ENCODE measurements at places on chromosomes 3 and 15.

GRCh38 chr3:127014536-127015281 lies 31.8 kb downstream of the PLXNA1 start:
- DNase-seq: no peak

DNA sequence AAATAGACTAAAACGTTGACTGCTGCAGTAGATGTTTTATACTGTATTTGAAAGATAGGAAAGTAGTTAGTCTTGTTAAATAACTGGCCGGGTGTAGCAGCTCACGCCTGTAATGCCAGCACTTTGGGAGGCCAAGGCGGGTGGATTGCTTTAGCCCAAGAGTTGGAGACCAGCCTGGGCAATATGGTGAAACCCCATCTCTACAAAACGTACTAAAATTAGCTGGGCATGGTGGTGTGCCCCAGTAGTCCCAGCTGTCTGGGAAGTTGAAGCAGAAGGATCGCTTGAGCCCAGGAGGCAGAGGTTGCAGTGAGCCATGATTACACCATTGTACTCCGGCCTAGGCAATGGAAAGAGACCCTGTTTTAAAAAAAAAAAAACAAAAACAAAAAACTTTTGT lies 60.5 kb upstream of the ULK4 start:
- no peak for DNase-seq

DNA sequence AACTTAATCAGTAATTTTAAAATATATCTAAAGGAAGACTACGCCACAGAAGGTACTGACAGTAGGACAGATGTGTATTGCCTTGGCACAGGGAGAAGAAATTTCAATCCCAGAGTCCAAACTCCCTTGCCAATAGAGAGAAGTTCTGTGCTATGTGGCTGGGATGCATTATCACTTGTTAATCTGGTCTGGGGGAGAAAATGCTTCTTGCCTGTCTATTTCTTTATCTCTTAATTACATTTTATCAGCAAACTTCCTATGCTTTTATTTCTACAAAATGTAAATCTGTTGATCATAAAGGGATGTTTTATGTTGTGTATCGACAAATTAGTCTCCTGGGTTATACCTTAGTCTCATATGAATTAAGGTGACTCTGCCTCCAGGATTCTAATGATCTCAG lies 21.7 kb downstream of the RBMS3 start:
- no peak for DNase-seq

DNA sequence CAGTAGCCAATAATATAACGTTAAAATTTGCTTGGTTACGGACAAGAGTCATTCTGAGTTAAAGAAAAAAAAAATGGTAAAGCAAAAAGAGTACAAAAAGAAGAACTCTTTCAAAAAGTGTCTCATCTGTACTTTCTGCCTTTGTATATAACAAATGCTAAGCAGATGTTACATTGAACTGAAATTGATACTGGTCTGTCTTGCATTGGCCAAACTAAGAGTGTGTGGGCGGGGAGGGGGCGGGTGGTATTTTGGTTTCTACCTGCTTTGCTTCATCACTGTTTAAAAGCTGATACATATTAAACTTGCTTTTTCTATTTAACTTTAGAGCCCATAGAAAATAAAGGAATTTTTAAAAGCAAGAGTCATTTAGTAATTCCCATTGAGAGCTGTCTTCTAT lies 215.0 kb upstream of the THBS1 start:
- no peak for DNase-seq

DNA sequence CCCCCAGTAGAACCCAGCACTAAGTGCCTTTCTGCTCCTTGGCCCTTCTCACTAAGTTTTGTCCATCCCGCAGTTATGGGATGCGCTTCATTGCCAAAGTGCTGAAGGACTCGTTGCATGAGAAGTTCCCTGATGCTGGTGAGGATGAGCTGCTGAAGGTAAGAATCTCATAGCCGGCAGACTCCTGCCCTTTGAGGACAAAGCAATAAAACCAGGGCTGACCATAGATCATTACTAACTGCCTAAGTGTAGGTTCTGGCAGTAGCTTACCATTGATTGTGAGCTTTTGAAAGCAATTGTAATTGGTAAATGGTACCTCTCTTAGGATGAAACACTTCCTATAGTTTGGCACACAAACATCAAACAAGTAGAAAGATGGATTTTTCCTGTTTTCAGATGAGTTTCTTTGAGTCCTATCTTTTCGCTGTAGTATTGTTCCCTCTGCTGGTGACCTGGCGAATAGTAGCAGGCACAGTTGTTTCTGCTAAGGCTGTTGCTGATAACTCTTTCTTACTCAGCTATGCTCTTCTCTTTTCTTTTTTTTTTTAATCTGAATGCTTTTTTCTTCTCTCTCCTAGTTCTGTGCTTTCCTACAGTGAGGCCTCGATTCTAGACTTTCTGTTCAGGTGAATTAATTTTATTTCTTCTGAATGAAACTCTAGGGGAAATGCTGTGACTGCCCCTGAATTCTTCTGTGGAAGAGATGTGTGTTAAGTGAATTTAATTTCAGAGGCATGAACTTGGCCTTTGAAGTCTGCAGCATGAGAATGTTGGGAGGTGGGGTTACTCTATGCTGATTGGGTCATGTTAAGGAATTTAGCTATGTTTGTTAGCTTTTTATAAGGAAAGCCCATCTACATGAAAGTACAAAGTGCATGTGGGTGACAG lies 47.4 kb upstream of the CRTC3 start:
- peak; percentile 5 for DNase-seq

DNA sequence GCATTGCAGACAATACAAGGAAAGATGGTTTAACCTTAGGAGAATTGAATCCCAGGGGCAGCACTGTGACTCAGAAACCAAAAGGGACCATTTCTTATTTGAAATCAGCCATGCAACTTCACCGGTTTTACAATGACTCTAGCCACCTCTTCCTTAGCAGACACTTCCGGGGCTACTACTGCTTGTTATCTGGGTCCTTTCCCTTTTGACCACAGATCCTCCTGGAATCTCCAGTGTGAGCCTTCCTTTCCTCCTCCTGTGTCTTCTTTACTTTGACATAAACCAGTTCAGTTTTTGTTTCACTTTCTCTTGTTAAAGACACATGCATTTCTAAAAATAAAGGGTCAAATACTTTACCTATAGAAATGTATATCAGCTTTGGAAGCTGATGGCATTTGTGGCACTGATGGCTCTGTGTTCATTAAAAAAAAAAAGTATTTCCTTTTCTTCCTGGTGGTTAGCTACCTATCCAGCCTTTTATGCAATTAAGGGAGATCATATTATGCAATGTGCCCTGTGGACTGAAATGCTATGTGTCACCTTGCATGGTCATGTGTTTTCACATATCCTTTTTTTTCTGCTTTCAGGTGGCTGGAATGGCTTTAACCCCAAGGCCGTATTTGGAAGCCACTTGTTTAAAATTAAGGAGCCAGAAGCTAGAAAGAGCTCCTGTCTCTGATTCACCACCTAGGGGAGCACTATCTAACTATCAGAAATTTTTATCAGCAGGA lies 296.2 kb downstream of the CHL1 start:
- DNase-seq: no peak

DNA sequence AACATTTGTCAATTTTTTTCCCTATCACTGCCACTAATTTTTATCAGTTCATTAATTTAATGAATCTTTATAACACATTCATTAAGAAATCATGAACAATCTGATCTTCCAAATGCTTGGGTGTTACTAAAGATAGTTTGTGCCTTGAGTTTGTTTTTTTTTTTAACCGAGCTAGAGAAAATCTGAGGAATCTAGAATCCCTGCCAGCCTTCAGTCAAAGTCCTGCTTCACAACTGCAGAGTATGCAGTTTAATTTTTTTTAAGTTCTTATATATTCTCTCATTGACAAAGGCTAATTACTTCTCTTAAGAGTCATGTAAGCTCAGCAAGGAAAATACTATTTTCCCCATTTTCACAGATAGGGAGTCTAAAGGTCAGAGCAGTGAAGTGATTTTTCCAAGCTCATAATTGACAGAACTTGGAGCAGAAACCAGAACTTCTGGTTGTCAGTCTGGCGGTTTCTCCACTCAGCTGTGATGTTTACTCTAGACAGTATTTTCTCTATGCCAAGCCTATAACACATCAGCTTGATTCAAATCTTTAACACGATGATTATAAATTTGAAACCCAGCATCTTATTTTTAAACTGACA lies 55.7 kb downstream of the TNIK start:
- no peak for DNase-seq

DNA sequence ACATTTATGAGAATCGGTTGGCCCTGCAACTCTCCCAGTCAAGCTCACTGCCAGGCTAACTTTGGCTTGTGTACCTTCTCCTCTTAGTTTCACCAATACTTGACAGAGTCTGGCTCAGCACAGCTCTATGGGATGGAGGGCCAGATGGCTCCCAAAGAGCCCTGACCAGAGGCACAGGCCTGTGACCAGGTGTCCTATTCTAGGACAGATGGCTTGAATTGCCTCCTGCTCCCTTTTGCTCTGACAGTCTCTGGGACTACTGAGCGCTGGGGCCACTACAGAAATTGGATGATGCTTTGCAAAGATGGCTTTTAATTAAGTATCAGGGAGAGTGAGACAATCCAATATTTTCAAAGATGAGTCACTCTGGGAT lies 10.3 kb upstream of the ARID3B start:
- no peak for DNase-seq

GRCh38 chr3:187777331-187777941 lies 32.2 kb upstream of the BCL6 start:
- DNase-seq: no peak

DNA sequence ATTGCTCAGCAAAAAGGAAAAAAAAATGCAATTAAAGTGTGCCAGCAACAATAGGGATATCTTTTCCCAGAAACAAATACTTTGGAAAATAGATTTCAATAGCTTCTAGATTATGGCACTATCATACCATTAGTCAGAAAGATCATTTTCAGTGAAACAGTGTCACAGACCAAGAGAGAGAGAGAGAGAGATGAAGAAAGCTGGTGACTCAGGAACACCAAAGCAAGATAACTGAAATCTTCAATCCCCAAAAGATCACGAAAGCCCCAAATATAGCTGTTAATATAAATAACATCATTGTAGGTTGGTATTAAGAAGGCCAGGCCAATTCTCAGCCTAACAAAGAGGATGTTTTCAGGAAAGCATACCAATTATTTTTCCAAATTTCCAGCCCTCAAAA lies 57.4 kb downstream of the ZIC4 start:
- no peak for DNase-seq

DNA sequence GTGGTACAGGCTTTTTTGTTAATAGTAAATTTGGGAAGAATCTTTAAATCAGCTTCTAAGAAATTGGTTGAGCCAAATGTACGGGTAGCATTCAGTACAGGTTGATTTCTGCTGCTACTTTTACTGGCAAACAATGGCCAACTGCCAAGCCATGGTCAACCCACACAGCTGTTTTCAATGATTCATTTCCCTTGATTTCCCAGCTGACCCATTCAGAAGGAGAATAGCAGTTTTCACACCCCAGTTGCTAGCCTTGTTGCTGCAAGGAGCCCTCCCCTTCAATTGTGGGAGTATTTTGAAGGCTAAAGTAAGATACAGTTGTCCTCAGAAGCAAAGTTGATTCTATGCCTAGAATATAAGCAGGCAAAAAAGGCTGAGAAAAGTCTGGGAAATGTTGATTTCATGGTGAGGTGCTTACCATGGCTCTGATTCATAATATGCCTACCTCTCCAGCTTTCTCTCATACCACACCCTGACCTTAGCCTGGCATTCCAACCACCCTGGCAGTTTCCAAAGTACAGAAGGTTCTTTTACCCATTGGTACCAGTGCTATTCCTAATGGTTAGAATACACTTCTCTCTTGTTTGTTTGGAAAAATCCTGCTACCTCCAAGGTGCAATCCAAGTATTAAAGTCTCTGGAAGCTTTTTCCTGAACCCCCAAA lies 320.3 kb upstream of the TGFBR2 start:
- no peak for DNase-seq

DNA sequence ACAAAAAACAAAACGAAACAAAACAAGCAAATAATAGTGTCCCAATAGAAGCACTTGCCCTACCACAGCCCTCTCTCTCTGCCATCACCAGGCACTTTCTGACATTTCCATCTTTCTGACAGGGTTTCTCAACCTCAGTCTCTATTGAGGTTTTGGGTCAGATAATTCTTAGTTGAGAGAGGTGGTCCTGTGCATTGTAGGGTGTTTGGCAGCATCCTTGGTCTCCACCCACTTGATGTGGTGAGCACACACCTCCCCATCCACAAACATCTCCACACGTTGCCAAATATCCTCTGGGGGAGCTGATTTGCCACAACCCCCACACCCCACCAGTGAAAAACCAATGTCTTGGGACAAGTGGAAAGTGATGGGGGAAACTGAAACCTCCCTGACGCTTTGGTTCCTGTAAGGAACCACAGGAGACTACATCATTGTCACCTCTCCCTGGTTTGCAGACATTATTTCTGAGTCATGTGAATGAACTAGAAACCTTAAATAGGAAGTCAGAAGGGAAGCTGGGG lies 733.7 kb upstream of the CFAP20DC start:
- no peak for DNase-seq

- DNase-seq: no peak
These were observed 17.9 kb upstream of the RPUSD3 start for GRCh38 chr3:9861626-9862130.

DNA sequence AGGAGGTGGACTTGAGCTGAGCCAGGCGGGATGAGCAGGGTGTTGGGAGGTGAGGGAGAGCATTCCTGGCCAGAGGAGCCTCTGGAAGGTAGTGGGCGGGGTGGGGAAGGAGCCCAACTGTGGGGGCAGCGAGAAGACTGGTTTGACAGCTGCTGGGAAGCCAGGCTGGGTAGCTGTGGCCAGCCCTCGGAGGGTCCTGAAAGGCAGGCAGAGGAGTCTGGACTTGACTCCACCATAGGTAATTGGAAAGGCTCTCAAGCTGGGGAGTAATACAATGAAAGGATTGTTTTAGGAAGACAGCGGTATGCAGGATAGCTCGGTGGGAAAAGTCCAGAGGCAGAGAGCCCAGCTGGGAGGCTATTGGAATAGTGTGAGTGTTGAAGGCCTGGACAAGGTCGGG lies 17.2 kb downstream of the EPHB3 start:
- no peak for DNase-seq

- DNase-seq: no peak
These were observed 3.0 kb downstream of the BMF start for GRCh38 chr15:40105517-40106202.

- no peak for DNase-seq
These were observed 352 bp upstream of the TMF1 start for GRCh38 chr3:69052472-69052898.

DNA sequence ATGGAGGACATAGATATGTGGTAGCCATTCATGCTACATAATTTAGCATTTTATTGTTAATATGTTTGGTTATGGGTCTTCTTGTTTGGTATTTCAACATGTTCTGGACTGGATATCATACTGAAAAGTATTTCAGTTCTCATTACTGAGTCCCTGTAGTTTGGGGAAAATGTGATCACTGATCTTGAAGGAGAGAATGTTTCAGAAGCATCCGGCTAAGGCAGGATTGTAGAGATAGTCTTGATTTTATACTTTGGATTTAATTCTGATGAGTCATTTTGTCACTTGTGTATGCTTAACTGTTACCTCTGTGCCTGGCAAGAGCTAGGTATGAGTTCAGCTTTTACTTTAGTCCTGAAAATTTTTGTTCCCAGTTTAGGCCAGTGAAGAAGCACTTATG lies 7.1 kb downstream of the CHD2 start:
- DNase-seq: no peak
